ENCODE measurements at places on chromosomes 5 and 9. TPM values are rescaled to one million over a fixed set of nuclear protein-coding genes. Genes with fewer than 3 reads are reported as not detected.

The CKMT2 gene
- total RNA-seq, result 0.81 TPM

The HMCN2 gene
- total RNA-seq, result 9.3 TPM

The CATSPER3 gene
- total RNA-seq, result 0.54 TPM

The IL9 gene
- total RNA-seq, result not detected

The PCDHB16 gene
- total RNA-seq, result 20.1 TPM

The SLC35A4 gene
- total RNA-seq, result 50.7 TPM

The DMRT3 gene
- total RNA-seq, result 1.7 TPM

The FYB1 gene
- total RNA-seq, result not detected

The PTPN3 gene
- 1.6 TPM for total RNA-seq

The CXCL14 gene
- 0.32 TPM for total RNA-seq

The RORB gene
- 2.2 TPM for total RNA-seq

The ACOT12 gene
- not detected for total RNA-seq

The PCDHA12 gene
- 32.4 TPM for total RNA-seq

The TOMM5 gene
- total RNA-seq, result 52.4 TPM

The C5orf58 gene
- total RNA-seq, result not detected

The PRR16 gene
- 0.25 TPM for total RNA-seq

The CERCAM gene
- 56.1 TPM for total RNA-seq

The MEGF9 gene
- total RNA-seq, result 25.4 TPM

The CER1 gene
- total RNA-seq, result 3.0 TPM

The TRMO gene
- 11.2 TPM for total RNA-seq

The SLC25A48 gene
- 1.7 TPM for total RNA-seq

The LCN1 gene
- not detected for total RNA-seq

The TBCA gene
- total RNA-seq, result 208 TPM

The GRM6 gene
- not detected for total RNA-seq

The LIX1 gene
- not detected for total RNA-seq
